ENCODE measurements at places on chromosomes 3 and 15. TPM values are rescaled to one million over a fixed set of nuclear protein-coding genes. Genes with fewer than 3 reads are reported as not detected.

Gene SNURF
- 13.1 TPM for total RNA-seq

Gene NANOGP8
- total RNA-seq: not detected

Gene MUC13
- total RNA-seq: 0.04 TPM

Gene FOXL2
- not detected for total RNA-seq

Gene P2RY1
- total RNA-seq: 0.29 TPM

- H3K4me3 ChIP-seq: no peak overlapping the region
- H3K4me1 ChIP-seq: no peaks in the 10 kb centered on the region
- H3K36me3 ChIP-seq: peaks cover 5% of the 10 kb centered on the region
- DNase-seq: no peak
- H3K27me3 ChIP-seq: no peaks in the 10 kb centered on the region
Observed at GRCh38 chr15:50452927-50453326, 28.7 kb downstream of the USP8 start.

DNA sequence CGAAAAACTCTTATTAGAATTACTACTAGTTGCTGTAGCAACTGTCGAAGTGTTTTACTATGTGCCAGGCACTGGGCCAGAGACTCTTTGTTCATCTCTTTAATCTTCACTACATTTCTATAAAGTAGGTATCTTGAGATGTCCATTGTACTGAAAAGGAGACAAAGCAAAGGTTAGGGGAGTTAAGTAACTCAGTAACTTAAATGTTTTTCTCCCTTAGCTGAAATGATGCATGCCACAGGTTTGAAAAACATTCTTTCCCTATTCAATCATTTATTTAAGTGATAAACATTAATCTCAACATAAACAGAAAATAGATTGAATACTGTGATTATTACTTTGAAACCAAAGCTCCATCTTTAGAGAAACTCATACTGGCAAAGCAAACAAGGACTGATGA lies 776.2 kb downstream of the FHIT start:
- H3K4me1 ChIP-seq: no peaks in the 10 kb centered on the region
- H3K27me3 ChIP-seq: no peaks in the 10 kb centered on the region
- DNase-seq: no peak

DNA sequence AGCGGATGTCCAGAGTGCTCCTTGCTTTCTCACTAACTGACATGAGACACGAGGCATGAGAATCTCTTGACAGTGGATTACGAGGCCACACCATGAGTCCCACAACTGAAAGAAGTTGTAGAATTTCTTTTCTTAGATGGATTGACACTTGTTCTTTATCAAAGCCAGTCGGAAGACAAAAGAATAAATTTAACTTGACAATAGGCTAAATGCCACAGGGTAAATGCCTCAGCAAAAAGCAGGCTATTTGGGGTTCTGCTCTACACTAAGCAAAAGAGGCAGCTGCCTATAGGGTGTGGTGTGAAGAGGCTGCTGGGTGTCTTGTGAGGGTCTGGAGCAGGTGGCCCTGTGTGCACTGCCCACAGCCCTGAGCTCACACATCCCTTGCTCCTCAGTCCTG lies 135.1 kb upstream of the SEMA6D start:
- peaks cover 13% of the 10 kb centered on the region for H3K4me1 ChIP-seq
- no peaks in the 10 kb centered on the region for H3K27me3 ChIP-seq
- no peaks in the 10 kb centered on the region for H3K36me3 ChIP-seq

- no peaks in the 10 kb centered on the region for H3K36me3 ChIP-seq
- no peak for DNase-seq
- no peaks in the 10 kb centered on the region for H3K27me3 ChIP-seq
Observed at GRCh38 chr15:78850941-78851755, 21.5 kb upstream of the MORF4L1 start.
